ENCODE measurements at places on chromosomes 7 and 10.

DNA sequence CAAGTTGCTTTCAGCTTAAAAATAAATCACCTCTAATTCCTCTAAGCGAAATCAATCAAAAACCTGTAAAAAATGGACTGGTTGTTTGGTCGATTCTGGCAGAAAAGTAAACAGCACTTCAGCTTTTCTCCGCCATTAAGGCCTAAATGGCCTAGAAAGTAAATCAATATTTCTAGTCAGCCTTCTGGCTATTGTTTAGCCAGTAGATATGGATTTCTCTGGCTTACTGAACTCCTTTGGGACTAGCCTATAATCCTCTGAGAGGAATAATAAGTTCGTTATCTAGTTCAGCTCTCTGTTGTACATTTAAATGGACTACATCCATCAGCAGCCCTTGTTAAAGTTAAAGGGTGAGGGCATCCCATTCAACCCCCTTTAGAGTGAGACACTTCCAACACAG is 400.1 kb upstream of the ETV1 start:
- DNase-seq: no peak

GRCh38 chr10:70053841-70054288 is 1.2 kb downstream of the MACROH2A2 start:
- DNase-seq: no peak

DNA sequence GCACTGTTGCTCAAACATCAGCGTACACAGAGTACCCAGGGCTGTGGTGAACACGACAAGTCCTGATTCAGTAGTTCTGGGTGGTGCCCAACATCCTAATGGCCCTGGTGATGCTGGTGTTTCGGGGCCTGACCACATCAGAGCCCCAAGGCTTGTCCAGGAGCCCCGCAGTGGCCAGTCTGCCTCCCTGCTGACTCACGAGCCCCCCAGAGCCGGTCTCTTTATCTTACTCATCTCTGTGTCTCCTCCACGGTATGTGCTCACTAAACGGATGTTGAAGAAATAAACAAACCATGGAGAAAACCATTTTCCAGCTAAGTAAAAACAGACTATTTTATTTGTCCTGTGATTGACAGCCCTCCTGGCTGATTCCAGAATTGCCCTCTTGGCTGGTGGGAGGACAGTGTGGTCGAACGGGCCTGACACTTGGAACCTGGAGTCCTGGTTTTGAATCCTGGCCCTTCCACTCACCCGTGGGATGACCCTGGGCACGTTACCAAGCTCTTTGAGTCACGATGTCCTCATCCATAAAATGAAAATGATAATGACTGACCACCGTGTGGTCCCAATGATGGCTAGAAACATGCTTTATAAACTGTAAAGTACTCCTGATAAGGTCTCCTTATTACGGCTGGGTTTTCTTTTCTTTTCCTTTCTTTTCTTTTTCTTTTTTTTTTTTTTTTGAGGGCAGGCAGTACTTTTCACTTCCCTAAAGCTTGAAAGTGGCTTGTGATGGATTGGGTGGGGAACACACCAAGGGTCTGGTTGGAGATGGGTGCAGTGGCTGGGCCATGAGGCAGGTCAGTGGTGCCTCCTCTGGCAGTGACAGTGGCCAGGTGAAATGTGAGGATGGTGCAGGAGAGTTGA is 5.7 kb downstream of the HIP1 start:
- no peak for DNase-seq

DNA sequence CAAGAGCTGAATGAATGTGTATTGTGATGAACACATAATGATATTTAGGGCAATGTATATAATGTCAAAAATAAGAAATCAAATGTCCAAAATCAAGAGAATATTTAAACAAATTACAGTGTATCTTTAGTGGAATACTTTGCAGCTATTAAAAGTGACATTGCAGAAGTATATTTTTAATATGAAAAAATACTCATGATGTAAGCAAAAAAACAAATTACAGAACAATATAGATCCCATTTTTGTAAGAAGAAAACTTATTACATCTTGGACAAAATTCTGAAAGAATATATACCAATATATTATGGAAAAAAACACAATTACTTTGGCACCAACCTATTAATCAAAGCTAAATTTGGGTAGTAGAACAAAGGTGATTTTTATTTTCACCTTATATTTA is 308.2 kb upstream of the NEBL start:
- no peak for DNase-seq

GRCh38 chr7:20249376-20249775 is 32.2 kb upstream of the MACC1 start:
- no peak for DNase-seq

GRCh38 chr7:141362580-141363435 is 188.4 kb upstream of the AGK start:
- no peak for DNase-seq

DNA sequence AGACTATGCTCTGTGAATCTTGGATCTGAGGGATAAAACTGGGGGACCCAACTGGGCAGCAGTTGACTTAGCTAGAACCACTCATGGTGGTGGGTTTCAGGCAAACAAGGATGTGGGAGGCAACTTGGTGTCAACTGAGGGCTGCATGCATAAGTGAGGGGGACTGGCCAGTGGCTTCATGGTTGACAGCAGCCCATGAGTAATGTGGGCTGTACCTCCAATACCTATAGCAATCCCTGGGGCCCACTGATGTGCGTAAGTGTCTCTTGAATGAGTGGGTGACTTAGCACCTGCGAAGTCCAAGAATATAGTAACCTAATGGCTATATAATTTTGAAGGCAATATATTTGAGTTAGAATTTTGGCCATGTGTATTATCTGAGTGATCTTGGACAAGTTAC is 13.7 kb upstream of the MAP3K8 start:
- DNase-seq: no peak

- no peak for DNase-seq
Measured at GRCh38 chr7:101168412-101169049, 3.2 kb upstream of the VGF start.

DNA sequence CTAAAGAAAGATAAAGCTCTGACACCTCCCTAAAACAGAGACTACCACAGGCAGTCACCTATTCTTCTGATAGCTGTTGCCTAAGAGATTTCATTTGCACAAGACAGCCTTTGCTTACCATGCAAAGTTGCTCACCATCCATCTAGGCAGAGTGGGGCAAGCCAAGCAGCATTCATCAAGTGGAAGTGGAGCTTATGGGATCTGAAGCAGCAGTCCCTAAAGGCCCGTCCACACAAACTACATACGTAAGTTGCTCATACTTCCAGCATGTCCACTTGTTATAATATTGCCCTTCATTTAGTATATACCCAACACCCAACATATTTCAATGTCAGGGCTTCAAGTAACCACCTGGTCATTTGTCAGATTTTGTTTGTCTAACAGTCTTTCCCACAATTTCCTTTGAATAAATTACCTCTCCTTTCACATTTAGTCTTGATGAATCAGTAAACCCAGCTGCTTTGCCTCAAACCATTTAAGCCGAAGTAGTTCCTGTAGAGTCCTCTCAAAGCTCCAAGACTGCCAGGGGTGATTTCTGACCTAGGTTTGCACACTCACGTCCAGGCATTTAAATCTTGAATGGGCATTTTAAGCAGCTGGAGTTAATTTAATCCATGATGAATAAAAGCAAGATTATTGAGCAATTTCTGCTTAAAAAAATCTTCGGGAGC is 67.9 kb downstream of the ATAD1 start:
- no peak for DNase-seq

GRCh38 chr7:77827999-77828398 is 29.4 kb downstream of the PHTF2 start:
- no peak for DNase-seq

DNA sequence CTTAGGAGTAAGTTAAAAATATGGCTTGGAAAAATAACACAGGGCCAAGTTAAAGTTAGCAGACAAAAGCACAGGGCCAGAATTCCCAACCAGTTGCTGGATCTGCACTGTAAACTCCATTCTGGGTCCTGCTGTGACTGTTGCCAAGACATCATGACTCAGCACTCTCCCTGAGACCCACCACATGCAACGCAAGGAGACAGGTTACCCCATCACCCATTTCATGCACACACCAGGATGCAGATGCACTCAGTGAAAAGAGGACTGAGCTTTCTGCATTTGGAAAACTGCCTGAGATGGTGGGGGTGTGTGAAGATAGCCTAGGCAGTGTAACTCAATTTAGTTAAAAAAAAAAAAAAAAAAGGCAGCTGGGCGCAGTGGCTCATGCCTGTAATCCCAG is 97.6 kb upstream of the ZNF438 start:
- no peak for DNase-seq

DNA sequence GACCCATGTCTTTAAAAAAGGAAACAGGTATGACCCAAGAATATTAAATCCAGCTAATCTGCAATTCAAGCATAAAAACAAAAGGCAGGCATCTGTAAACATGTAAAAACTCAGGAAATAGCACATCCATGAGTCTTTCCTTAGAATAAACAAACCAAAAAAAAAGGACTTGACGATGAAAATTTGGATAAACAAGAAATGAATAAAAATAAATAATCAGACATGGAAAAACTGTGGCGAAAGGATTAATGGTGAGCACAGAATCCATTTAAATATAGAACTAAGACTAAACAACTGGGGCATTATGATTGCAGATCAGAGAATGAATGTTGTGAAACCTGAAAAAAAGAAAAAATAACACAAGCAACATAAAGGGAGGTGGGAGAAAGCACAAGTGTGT is 170.1 kb downstream of the DOCK4 start:
- no peak for DNase-seq

DNA sequence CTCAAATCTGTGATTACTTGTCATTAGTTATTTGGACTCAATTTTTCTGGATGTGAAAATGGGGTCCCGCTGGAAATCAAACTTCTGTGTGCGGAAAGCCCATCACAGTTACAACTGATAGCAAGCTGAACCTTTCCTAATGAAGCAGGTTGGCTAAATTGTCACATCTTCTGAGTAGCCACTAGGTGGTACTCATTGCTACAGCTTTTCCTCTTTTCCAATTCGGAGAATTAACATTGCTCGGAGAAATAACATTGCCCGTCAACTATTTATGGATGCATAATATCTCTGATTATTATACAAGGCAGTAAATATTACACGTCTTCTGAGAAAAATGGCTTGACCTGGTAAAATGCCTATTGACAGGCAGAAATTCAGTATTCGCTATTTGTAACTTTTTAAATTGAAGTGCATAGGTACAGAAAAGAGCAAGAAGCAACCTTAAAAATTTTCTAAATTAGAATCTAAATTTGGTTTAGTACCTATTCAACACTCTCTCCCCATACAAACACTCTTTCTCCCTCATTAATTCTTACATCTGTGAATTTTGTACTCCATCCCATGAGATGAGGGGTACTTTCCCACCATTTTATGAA is 17.3 kb upstream of the BLOC1S2 start:
- no peak for DNase-seq

GRCh38 chr10:132988988-132989387 is 46.6 kb upstream of the CFAP46 start:
- no peak for DNase-seq

Measured in CD4-positive, alpha-beta T cell (primary cell).